ENCODE measurements at places on chromosomes 11 and 22.
A peak's percentile ranks its signal among the peaks of the same experiment; 100 is the strongest.

DNA sequence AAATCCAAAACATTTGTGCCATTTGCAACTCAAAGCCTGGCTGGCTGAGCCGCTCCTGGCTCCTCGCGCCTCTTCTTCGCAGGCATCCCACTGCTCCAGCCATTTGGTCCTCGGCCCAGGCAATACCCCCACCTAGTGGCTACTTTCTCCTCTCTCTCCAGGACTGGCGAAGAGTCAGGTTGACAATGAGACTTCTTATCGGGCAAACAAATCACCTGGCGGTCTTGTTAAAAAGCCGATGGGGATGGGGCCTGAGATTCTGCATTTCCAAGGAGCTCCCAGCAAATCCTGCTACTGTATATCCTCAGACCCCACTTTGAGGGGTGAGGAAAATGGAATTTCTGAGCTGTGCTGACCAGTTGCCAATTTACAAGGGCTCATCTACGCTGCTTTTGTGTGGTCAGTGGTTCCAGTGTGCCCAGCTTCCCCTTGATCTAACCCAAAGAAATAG, 89.0 kb downstream of the ISX start:
- DNase-seq: peak; percentile 4

GRCh38 chr11:95505927-95506426, 275.0 kb upstream of the SESN3 start:
- peak; percentile 52 for DNase-seq

DNA sequence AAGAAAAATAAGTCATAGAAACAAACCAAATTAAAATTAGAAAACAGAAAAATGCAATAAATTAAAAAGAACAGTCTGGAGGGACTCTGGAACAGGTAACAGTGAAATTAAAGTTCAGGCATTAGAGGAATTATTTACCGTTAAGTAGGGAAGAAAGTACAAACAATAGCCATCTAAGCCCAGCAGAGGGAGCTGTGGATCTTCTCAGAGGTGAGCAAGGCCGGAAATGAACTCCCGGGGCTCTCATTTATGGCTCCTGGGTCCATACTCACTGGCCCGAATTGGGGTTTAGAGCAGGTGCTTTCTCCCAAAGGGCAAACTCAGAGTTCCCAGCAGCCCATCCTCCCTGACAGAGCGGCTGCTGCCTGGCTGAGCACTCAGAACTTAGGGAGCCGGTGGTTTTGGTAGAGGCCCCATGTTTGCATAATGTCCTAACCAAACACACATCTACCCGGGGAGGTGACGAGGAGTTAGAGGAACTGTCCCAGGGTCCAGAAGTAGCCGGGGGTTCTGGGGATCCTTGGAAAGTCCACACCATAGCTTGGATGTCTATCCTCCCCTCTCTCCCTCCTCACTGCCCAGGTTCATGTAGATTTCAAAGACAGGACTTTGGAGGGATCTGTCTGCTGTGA, 87.8 kb upstream of the VPREB1 start:
- DNase-seq: peak; percentile 18

DNA sequence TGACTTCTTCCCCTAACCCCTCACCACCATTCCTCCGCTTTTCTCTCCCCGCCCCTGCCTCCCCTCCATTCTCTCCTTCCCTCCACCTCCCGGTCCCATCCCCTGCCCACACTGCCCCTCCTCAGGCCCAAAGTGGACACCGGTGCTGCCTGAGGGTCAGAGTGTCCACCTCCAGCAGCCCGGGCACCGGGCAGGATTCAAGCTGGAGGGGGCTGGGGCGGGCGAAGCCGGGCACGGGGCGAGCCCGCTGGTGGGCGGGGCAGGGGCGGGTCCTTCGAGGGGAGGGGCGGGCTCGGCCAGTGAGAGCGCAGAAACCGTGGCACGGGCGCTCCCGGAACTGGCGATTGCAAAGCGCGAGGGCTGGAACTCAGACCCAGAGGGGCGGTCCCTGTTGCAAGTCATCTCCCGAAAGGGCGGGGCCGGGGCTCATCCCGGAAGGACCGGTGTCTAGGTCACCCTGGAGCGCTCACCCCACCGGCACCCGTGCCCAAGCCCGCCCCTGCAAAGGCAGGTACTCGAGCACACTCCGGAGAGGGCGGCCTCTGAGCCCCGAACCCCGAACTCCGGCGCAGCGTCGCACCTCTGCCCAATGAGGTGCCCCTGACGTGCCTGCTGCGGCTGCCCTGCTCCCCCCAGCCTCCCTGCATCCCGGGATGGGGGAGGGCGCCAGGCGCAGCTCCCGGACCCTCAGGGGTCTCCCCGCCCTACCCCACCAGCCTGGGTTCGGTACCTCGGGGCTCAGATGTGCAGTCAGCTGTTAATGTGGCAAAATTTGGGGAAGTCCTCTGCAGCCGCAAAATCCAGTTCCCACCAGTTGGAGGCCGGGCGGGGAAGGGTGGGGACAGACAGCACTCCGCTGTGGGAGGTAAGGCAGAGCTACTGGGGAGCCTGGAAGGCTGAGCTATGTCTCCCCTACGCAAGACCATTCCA, 16.5 kb upstream of the CDKN1C start:
- DNase-seq: peak; percentile 69

DNA sequence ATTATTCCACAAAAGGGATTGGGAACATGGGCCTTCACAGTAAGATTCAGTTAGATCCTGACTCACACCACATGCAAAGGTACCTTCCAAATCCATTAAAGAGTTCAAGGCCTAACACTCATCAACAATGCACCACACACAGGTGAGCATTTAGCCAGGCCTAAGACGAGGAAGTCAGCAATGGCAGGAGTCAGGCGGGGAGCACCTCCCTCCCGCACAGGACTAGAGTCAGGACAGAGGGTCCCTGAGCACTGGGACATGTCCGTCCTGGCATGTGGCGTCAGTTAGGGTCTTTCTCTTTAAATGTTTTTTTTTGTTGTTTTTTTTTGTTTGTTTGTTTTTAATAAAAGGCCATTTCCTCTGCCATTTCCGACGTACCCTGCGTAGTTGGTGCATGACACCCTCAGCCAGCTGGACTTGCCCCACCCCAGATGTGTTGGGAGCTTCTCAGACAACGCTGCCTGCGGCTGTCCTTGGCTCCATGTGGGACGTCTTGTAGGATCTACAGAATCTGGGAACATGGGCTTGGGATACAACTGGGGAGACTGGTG, 1458.6 kb downstream of the BRD1 start:
- DNase-seq: no peak

DNA sequence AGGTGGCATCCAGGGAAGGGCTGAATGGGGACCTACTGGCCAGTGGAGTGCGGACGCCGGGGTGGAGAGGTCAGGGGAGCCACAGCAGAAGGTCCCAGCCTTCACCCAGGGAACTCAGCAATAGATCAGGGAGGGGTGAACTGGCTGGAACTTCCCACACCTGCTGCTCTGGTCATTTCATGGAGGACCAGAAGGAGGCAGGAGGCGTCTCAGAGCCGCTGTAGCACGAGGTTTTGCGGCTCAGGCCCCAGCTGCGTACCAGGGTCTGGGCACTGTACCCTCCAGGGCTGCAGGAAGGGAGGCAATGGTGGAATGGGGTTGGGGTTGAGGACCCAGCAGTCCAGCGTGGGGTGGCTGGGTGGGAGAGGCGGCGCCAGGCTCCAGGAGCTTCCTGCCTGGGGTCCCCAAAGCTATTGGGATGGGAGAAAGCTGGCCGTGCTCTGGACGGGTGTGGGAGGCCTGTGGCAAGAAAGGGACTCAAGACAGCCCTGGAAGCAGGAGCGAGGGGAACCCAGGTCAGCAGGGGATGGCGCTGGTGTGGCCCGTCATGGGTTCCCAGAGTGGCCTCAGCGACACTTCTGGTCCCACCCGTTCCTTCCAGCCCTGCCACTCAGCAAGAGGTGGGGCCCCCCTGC, 20.2 kb upstream of the BRSK2 start:
- no peak for DNase-seq

GRCh38 chr22:48405741-48406140, 1421.9 kb downstream of the BRD1 start:
- DNase-seq: no peak

DNA sequence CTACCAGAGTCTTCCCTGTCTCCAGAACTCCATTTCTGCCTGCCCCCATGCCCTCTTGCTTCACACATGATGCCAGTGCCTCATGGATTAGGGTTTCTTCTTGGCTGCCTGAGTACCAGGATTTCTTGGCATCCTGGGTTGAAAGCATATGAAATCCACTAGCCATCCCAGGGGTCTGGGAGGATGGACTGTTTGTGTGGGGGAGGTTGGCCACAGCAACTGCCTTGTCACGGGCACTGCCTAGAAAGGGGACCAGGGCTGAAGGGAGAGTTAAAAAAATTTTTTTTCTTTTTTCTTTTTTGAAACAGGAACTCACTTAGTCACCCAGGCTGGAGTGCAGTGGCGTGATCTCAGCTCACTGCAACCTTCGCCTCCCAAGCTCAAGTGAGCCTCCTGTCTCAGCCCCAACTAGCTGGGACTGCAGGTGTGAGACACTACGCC, 4.2 kb downstream of the USP35 start:
- DNase-seq: no peak

- no peak for DNase-seq
Measured at GRCh38 chr11:70888061-70888460, 364.3 kb downstream of the SHANK2 start.

DNA sequence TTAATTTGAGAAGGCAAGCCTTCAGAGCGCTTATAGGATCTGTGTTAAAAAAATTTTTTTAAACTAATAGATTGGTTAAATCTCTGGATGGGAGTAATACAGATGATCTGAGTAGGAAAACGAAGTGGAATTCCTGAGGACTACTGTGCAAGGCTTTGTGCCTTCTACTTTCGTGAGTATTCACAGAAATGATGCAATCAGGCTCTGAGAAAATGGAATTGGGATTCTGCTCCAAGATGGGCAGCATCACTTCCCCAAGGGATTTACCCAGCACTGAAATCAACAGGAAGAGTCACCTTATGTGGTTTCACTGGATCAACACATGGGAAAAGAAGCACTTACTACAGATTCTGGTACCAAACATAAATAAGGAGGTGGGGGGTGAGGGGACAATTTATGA, 12.5 kb downstream of the KMT5B start:
- DNase-seq: peak; percentile 61

- no peak for DNase-seq
Measured at GRCh38 chr11:73171436-73172161, 29.5 kb upstream of the FCHSD2 start.

GRCh38 chr11:69475141-69475865, 6.2 kb upstream of the LINC01488 start:
- DNase-seq: no peak

DNA sequence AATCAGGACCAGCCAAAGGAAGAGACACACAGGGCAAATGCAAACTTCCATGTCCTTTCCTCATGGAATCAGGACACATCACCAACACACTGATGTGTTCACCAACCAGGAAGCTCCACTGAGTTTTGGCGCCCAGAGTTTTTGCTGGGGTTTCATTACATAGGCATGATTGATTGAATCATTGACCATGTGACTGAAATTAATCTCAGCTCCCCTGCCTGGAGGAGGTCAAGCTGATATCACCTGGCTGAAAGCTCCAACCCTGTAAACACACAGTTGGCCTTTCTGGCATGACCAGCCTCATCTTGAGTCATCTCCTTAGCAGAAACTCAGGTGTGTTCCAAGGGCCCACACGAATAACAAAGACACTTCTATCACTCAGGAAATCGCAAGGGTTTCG, 133.2 kb downstream of the TRIM29 start:
- no peak for DNase-seq

DNA sequence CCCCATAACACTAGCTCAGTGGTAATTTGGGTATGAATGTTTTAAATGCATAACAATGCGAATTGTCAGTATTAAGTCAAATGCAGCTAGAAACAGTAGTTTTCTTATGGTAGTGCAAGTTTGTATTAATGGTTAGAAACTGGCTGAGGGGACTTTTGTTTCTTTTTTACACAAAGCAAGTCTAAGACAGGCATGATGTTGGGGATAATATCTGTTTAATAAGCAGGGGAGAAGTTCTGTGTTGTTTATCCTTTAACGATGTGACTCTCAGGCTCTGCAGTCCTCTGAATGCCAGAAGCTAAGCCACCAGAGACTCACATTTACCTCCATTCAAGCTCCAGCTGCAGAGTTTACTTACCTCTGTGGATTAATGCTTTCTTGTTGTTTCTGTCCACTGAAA, 67.8 kb downstream of the SYT9 start:
- no peak for DNase-seq

- DNase-seq: no peak
Measured at GRCh38 chr11:8581300-8581699, 12.7 kb downstream of the STK33 start.

- DNase-seq: no peak
Measured at GRCh38 chr11:46895821-46896220, 22.5 kb downstream of the LRP4 start.

DNA sequence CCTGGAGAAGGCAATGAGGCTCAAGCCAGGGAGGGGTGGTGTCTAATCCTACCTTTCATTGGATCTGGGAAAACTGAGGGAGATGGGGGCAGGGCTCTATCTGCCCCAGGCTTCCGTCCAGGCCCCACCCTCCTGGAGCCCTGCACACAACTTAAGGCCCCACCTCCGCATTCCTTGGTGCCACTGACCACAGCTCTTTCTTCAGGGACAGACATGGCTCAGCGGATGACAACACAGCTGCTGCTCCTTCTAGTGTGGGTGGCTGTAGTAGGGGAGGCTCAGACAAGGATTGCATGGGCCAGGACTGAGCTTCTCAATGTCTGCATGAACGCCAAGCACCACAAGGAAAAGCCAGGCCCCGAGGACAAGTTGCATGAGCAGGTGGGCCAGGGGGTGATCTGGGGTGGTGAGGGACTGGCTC, at the start of gene FOLR1:
TSS of gene FOLR1 (plus strand) at position 180 of the 421 bp plus-strand sequence. CDS start at position 214, 34 bp downstream.
- no peak for DNase-seq

GRCh38 chr11:1148752-1149180, 9.0 kb upstream of the MUC5AC start:
- no peak for DNase-seq

Measured in AG09319 (cell line).